ELF-1 (cell line): ENCODE measurements at places on chromosomes 3 and 15.

GRCh38 chr15:25609371-25609770, 170.5 kb upstream of the UBE3A start:
- no peak for DNase-seq

DNA sequence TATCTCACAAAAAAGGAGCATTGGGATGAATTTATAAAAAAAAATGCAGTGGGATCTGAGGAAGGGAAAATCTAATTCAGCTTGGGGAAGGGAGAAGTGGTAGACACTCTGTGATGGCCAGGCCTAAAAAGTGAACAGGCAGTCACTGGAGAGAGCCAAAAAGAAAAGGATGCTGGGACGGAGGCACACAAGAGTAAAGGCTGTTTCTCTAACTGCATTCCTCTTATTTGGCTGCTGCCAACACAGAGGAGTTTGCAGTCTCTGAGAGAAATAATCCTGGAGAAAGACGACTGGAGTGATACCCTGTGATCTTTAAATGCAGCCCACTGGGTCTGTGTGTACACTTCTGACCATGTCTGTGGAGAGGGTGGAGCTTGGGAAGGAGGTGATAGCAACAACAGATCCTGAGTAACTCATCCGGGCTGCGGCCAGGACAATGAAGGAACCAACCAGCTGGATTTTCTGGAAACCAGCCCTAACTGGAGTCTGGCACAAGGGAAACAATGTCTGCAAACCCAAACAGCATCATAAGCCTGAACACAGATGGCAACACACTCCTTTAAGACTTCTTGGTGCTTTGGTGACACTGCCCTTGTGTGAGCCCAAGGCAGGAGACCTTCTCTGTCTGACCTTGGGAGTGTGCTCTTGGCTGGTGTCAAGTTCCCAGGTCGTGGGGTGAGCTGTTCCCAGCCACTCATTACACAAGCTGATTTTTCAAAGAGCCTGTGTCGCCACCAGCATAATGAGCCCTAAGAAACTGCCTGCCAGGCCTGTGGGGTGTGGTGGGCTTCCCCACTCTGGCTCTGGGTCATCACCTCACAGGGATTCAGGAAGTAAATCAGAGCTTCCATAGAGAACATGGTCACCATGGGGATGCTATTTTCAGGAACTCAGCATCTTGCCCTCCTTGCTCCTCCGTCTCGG, 8.0 kb downstream of the FYCO1 start:
- DNase-seq, result no peak

DNA sequence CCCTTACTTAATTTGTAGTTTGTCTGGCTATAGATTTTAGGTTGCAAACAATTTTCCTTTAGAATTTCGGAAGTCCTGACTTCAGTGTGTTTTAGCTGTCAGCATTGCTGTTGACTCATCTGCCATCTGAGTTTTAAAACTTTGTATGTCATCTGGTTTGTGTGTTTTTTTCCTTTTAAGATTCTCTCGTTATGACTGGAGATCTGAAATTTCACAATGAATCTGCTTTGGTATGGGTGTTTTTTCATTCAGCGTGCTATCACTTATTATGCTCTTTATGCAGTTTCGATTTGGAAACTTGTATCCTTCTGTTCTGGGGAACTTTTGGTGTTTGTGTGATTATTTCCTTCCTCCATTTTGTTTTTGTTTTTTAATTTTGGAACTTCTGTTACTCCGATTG, 53.7 kb upstream of the ZNF280D start:
- no peak for DNase-seq

DNA sequence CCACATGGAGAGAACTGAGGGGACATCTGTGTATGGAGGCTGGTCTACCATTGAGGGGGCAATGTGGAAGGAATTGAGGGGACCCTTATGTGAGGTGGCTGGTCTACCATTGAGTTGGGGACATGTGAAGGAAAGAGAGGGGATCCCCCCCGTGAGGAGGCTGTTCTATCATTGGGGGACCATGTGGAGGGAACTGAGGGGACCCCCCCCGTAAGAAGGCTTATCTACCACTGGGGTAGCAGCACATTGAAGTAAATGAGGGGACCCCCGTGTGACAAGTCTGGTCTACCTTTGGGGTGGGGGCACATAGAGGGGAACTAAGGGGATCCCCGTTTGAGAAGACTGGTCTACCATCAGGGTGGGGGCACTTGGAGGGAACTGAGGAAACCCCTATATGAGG, 158.0 kb downstream of the FBLN2 start:
- no peak for DNase-seq

DNA sequence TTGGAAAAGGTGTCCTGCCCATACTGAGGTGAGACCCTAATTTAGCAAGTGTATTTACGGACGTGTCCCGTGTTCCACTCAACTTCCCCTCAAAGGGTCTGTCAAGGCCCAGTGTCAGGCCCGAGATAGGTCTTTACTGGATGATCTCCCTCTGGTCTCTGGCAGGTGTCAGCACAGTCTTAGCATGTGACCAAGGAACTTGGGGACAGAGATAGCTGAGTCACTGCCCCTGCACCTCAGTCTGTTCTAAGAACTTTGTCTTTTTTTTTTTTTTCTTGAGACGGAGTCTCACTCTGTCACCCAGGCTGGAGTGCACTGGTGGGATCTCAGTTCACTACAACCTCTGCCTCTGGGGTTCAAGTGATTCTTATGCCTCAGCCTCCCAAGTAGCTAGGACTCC, 32.1 kb upstream of the ALPK3 start:
- DNase-seq, result no peak

- no peak for DNase-seq
These were observed 5.3 kb upstream of the TTLL13 start for GRCh38 chr15:90243943-90244639.

DNA sequence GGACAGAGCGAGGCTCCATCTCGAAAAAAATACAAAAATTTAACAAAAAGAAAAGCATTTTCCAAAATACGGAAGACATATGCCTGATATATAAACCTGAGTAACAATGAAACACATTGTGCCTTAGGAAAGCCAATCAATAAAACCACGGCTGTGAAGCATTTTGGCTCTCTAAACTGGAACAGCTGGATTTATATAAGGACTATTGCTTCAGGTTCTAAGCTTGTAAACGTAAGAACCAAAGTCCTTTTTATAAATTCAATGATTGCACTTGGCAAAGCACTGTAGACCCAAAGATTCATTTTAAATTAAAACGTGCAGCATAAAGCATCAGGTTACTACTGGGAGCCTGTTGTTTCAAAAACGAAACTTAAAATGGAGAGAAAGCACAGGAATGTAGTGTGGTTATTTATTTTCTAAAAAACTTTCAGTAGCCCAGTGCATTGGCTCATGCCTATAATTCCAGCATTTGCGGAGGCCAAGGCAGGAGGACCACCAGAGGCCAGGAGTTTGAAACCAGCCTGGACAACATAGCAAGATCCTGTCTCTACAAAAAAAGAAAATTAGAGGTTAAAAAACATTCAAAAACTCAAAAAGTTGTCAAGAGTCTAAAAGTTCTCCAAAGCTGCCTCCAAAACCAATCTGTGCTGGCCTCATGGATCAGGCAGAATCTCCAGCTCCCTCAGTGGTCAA, 61.5 kb downstream of the USF3 start:
- no peak for DNase-seq

GRCh38 chr3:105800320-105800719, 68.5 kb downstream of the CBLB start:
- no peak for DNase-seq

- DNase-seq, result peak; percentile 63
These were observed 21.7 kb downstream of the MED12L start for GRCh38 chr3:151107177-151107576.
